Stimulated activated CD4-positive, alpha-beta T cell treated with anti-CD3 and anti-CD28 coated beads, Interleukin-4, amount 100 ng/mL, for 24 hours (primary cell): ENCODE measurements at places on chromosomes 2 and 18.

GRCh38 chr2:235852526-235852920 lies 315.7 kb downstream of the GBX2 start:
- DNase-seq, result no peak

DNA sequence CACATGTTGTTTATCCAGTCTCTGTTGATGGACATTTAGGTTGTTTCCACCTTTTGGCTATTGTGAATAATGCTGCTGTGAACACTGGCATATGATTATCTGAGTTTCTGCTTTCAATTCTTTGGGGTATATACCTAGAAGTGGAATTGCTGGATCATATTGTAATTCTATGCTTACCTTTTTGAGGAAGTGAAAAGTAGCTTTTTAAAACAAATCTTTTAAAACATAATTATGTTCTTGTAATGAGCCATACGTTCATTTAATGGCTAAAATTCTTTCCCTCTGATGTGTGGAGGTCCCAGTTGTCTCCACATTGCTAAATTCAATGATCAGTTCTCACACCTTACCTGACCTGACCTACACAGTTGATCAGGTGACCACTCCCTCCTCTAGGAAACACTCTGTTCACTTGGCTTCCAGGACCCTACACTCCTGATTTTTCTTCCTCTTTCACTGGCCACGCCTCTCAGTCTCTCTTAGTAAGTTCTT lies 27.8 kb upstream of the SERTAD2 start:
- no peak for DNase-seq

GRCh38 chr2:169656164-169656563 lies 38.0 kb downstream of the CFAP210 start:
- no peak for DNase-seq

GRCh38 chr2:213316001-213316735 lies 31.9 kb downstream of the SPAG16 start:
- no peak for DNase-seq

DNA sequence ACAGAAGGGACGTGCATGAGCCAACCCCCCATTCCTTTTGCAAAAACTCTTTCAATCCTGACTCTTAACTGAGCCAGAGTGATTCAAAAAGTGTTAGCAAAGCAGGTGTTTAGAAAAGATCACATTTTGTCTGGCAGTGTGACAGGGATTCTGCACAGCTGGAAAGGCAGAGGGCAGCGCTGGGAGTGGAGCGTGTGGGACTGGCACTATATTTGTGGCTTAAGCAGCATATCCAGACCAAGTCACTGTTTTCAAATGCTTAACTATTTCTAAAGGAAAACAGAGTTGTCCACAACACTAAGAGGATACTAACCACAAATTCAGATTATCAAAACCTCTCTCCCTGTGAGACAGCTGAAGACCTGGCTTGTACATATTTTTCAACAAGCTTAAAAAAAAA lies 19.0 kb downstream of the CABYR start:
- no peak for DNase-seq

- DNase-seq, result no peak
These were observed 138.1 kb downstream of the BARD1 start for GRCh38 chr2:214671319-214671885.

DNA sequence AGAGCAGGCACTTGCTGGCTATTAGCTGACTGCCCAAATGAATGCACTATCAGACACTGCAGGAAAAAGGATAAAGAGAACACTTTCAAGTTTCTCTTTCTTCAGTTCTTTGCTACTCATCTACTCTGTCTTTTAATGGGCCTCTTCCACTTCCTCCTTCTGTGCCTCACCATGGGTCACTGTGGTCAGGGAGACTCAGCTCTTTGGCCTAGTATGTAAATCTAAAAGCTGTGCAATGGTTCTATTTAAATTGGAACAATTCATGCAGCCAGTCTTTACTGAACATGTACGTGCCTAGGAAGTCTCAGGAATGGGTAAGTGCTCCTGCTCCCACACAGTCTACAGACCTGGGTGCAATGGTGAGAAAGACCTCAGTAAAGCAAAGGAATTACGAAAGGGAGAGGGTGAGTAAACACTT lies 79.1 kb upstream of the DNMT3A start:
- DNase-seq, result no peak

DNA sequence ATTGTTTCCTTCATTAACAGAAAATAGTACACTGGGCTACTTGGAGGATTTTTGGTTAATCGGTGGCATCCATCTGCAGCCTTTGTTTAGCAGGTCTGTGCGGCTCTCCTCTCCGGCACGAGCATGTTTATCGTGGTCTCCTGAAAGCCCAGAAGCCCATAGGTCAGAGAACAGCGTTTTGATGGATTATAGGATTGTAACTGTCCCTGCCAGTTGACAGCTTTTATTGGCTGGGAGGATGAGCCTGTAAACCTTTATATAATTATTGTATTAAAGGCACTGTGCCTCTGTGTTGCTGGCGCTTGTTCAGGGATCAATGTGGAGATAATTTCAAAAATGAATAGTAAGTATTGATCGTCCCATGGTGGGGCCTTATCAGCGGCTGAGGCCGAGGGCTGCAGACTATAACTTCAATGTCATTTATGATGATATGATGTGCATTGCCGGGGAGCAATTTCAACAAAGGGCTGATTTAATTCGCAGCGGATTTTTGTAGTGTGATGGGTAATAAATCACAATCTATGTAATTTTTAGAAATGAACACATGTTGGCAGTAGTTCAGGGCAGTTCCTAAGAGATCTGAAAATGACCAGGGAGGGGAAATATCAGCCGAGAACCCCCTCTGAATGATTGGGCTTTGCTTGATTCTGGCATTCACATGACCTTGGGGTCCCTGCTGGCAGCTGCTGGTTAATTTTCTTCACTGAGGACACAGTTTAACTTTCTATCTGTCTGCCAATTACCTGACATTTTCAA lies 736.1 kb downstream of the GALR1 start:
- DNase-seq, result no peak

- no peak for DNase-seq
These were observed 114.5 kb downstream of the ERBB4 start for GRCh38 chr2:212424082-212424481.

GRCh38 chr2:68043032-68043431 lies 19.8 kb downstream of the C1D start:
- no peak for DNase-seq

- DNase-seq, result no peak
These were observed 227.2 kb upstream of the KLHL29 start for GRCh38 chr2:23157812-23158211.

GRCh38 chr2:68196120-68196716 lies 38.5 kb downstream of the PNO1 start:
- DNase-seq, result peak; percentile 59

- no peak for DNase-seq
These were observed 46.2 kb downstream of the TWSG1 start for GRCh38 chr18:9380621-9381395.

- no peak for DNase-seq
These were observed 1.8 kb downstream of the CBLN2 start for GRCh38 chr18:72542342-72542741.

DNA sequence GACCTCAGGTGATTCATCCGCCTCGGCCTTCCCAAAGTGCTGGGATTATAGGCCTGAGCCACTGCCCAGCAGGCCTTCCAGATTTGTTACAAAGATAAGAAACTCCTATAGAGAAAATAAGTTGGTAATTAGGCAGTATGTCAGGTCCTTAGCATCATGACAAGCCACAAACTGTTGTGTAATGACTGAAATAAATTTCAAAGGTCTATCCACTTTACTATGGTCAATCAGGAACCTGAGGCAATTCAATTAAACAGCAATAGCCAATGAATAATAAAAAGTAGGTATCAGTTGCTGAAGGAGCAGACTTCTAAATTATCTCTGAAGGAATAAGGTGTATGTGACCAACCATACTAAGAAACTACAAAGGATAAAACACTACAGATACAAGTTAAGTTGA lies 62.4 kb upstream of the ATIC start:
- DNase-seq, result no peak

DNA sequence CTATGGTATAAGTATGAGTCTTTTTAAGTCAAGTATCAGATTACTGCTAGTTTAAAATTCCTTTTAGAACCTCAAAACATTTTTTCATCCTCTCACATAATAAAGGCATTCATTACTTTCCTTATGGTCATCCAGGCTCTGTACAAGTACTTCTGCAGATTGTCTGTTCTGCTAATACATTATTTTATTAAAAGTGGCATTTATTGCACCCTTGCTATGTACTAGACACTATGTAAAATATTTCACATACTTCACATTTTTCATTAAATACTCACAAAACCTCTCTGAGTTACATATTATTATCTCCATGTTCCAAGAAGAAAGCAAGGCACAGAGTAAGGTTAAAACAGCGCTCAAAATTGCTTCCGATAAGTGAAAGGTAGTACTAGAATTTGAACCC lies 84.1 kb downstream of the RAPH1 start:
- no peak for DNase-seq

- no peak for DNase-seq
These were observed 35.4 kb downstream of the ANKRD29 start for GRCh38 chr18:23627321-23627720.

GRCh38 chr2:25311865-25312575 lies 29.7 kb downstream of the DNMT3A start:
- no peak for DNase-seq

DNA sequence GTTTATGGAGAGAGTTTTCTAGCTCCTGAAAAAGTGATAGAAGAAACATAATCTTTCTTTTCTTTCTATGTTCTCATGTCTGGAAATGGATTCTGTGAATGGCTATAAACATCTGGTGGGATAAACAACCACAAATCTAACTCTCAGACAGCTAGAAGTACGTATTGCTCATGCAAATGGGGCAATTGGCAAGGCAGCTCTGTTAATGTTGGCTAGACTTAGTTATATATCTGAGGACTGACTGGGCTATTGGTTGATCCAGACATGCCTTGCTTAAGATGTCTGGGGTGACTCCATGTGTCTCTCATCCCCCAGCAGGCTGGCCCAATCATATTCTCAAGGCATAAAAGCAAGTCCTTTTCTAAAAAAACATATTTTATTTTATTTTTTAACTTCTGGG lies 939.2 kb upstream of the NRXN1 start:
- no peak for DNase-seq

GRCh38 chr18:24497031-24497754 lies 36.8 kb downstream of the HRH4 start:
- DNase-seq, result no peak

DNA sequence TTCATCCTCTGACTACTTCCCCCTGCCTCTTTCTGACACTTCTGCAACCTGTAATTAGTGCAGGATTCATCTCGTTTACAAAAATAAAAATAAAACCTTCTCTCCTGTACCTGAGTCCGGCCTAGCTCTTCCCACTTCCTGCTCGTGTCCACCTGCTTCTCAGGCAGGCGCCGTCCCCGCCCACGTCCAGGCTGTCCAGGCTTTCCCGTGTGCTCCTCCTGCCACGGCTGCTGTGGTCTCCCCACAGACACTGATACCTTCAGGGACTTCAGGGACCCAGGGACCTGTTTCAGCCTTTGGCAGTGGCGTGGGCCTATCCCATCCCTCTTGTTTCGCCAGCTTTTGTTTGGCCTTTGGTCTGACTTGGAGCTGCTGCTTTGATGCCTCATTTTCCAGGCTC lies 272.5 kb downstream of the PHLPP1 start:
- no peak for DNase-seq

DNA sequence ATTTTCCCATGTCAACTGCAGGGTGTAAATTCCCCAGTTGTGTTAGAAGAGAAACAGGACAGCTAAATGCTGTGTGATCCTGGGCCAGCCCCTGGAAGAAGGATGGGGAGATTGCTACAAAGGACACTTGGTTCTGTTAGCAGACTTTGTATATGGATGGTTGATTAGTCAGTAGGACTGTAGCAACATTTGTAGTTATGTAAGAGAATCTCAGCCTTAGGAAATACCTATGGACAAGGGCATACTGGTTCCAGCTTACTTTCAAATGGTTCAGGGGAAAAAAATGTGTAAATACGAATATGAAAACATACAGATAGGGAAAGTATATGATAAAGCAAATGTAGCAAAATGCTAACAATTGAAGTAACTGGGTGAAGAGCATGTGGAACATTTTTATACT lies 47.6 kb downstream of the GNAL start:
- no peak for DNase-seq

DNA sequence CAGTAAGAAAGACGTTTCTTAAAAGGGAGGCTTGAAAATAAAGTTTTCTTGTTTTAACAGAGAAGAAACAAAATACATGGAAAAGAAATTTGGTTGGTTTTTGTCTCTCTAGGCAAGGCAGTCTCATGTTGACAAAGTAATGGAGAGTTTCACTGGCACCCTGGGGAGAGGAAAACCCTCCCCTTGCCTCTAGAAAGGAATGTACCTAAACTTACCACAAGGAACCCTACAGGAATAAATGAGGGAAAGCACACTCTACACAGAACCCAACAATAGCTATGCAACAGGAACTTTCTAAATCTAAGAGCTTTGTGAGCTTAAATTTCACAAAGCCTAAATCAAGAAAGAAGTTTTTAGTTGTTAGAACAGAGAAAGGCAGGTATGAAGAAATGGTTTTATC lies 37.0 kb downstream of the FIGN start:
- DNase-seq, result no peak

DNA sequence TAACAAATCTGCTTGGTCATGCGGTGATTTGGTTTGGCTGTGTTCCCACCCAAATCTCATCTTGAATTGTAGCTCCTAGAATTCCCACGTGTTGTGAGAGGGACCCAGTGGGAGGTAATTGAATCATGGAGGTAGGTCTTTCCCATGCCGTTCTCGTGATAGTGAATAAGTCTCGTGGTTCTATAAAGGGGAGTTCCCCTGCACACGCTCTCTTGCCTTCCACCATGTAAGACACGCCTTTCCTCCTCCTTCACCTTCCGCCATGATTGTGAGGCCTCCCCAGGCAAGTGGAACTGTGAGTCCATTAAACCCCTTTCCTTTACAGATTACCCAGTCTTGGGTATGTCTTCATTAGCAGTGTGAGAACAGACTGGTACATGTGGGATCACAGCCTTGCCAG lies 36.7 kb downstream of the TRABD2A start:
- no peak for DNase-seq

DNA sequence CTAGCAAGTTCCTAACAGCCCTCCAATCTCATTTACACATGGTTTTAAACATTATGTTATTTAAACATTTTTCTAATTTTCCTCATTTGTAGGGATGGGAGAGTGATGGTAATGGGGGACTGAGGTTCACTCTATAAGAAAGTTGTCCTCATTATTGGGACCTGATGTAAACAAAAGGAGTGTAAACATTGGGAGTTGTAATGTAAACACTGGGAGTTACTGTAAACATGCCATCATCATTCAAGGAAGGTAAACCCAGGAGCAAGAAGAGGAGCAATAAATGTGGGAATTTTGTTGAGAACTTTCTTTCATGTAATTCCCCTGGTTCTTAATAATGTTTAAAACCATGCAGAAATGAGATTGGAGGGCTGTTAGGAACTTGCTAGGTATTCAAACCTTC lies 17.8 kb downstream of the RFTN2 start:
- no peak for DNase-seq

- no peak for DNase-seq
These were observed 21.7 kb downstream of the AQP4 start for GRCh38 chr18:26843760-26844159.

GRCh38 chr2:73899801-73900336 lies 7.1 kb downstream of the ACTG2 start:
- no peak for DNase-seq

DNA sequence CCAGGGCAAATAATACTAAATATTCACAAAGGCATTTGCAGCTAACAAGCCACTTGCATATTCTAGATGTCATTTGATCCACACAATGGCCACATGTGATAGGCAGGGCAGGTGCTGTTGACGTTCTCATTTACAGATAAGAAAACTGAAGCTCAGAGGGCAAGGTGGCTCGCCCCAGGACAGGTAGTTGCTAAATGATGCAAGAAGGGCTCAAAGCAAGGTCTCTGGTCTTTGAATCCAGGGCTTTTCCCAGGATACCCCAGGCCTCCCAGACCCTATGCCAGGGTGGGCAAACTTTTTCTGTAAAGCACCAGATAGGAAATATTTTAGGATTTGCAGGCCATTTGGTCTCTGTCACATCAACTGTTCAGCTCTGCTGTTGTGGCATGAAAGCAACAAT lies 35.1 kb downstream of the LOXHD1 start:
- no peak for DNase-seq
